ENCODE measurements at places on chromosomes 3 and 15.

DNA sequence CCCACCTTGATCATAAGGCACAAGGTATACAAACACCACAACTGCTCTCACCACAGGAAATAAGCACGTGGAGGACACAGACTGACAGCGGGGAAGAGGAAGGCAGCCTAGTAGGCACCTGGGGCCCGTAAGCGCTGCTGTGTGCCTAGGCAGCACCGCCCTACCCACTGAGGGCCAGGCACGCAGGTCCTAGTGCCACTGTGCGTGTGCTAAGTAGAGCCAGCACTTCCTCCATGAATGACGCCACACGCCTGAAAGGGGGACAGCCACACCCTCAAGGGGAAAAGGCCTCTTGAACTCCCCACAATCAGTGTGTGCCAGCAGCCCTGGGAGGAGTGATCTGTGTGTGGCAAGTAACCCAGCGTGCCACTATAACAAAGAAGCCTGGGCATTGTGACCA is 73.0 kb downstream of the ATP1B3 start:
- peak overlapping the region; percentile 47 for H3K27ac ChIP-seq
- no peaks in the 10 kb centered on the region for H3K27me3 ChIP-seq
- no peaks in the 10 kb centered on the region for H3K36me3 ChIP-seq

DNA sequence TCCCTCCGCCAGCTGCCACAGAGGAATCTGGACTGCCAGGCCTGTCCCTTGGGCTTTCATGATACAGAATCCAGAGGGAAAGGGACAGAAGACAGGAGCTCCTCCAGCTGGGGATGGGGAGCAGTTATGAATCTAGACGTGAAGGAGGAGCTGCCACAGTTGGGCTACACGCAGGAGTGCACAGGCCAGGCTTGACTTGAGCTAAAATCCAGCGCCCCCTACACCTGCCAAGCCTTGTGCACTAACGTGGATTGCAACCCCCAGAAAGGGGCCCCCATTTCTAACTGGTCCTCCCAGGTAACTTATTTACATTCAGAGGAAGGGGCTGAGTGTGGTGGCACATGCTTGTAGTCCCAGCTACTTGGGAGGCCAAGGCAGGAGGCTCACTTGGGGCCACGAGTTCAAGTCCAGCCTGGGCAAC is 14.3 kb downstream of the KLHL6 start:
- H3K4me3 ChIP-seq: no peak overlapping the region
- DNase-seq: no peak
- H3K36me3 ChIP-seq: no peaks in the 10 kb centered on the region
- peaks cover 10% of the 10 kb centered on the region for H3K27me3 ChIP-seq

DNA sequence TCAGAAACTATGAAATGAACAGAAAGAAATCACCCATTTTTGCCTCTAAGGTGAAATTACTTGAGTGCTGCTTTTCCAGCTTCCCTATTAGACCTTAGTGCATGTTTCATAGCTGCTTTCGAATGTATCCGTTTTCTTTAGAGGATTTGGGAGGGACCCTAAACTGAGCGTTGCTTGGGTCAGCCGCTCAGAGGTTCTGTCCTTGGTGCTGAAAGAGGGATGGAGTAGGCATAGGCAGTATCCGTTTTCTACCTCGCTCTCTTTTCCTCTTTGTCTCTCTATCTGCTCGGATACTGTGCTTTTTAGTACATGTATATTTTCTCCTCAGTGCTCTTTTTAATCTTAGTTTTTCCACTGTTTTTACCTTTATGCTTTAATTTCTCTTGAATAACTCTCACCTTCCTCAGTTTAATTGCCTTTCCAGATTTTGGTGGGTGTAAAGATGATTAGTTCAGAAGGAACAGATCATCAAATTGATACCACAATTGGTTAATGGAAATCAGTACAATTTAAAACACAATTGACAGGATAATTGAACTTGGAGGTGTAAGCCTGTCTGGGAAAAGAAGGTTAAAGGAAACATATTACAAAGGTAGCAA is at the start of gene DRD3:
TSS of gene DRD3 (minus strand) at position 283 of the 599 bp plus-strand sequence. CDS start 7,060 bp downstream, outside the sequence.
- no peak for DNase-seq
- no peak within 1 kb of the TSS for H3K4me3 ChIP-seq
- no peaks in the 10 kb centered on the region for H3K4me1 ChIP-seq
- no peaks in the 10 kb centered on the region for H3K27me3 ChIP-seq
- no peak within 1 kb of the TSS for H3K27ac ChIP-seq

DNA sequence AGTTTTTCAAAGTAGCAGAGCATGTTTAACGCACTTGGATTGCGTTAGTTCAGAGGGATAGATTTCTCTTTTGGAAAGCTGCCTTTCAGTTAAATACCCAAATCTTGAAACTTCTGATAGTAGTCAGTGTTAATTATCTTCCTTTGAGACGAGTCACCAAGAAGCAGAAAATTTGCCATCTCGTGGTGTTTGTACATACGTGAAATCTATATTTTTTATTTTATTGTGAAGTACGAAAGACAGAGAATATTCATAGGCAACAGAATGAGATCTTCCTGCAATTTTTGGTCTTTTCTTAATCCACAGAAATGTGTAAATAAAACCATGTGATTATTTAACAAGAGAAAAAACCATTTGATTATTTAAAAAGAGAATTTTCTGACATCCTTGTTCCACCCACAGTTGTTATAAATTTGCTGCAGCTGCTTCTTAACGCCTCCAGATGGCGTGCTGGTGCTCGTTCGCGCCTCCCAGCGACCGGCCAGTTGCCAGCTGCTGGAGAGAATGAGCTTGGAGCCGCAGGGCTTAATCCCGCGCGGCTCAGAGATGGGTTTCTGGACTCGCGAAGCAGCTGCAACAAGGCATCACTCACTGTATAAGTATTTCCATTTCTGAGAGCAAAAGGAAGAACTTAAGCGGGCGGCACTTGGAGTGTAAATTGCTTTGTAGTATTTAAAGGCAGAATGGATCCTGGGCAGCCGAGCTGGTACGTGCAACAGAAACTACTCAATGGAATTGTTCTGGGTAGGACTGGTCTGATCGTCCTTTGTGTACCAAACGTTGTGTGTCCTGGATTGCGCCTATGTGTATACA is 10.5 kb upstream of the SLITRK3 start:
- H3K27me3 ChIP-seq: no peaks in the 10 kb centered on the region
- no peaks in the 10 kb centered on the region for H3K36me3 ChIP-seq
- no peak overlapping the region for H3K4me3 ChIP-seq
- peaks cover 16% of the 10 kb centered on the region for H3K4me1 ChIP-seq
- DNase-seq: peak; percentile 64

DNA sequence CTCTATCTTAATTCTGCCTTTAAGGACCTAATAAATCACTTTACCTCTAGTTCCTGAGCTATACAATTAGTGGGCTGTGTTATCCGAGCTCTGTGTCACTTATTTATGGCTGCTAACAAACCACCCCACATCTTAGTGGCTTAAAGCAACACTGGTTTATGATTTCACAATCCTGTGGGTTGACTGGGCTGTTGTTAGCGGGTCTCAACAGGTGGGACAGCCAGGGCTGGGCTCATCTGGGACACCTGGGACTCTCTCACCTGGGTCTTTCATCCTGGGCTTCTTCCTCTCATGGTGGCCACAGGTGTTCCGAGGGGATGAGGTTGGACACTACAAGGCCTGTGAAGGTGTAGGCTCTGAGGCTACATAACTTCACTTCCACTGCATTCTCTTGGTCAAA is 35.8 kb upstream of the CHST2 start:
- no peak overlapping the region for H3K4me3 ChIP-seq
- peaks cover 2% of the 10 kb centered on the region for H3K27me3 ChIP-seq
- no peak overlapping the region for H3K27ac ChIP-seq
- no peaks in the 10 kb centered on the region for H3K4me1 ChIP-seq

DNA sequence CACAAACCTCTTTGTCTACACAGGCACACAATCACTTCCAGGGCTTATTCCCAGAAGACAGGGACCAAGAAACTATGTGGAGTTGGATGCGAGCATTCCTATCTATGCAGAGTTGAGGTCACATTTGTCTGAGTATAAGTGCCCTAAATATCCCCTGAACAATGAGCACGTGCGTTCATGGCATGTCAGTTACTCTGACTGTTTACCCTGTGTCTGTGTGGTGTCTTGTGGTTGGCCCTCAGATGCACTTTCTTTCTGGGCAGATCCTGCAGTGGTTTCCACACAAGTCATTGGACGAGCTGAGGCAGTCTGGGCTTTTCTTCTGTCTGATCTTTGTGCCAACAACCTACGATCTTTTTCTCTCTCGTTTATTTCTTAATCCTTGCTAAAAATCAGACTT is 134.5 kb downstream of the FBN1 start:
- no peak overlapping the region for H3K27ac ChIP-seq
- H3K27me3 ChIP-seq: no peaks in the 10 kb centered on the region
- H3K4me1 ChIP-seq: peaks cover 11% of the 10 kb centered on the region
- H3K36me3 ChIP-seq: no peaks in the 10 kb centered on the region
- H3K4me3 ChIP-seq: no peak overlapping the region

- H3K27me3 ChIP-seq: no peaks in the 10 kb centered on the region
- peaks cover 32% of the 10 kb centered on the region for H3K4me1 ChIP-seq
- H3K4me3 ChIP-seq: no peak overlapping the region
- DNase-seq: peak; percentile 85
Observed at GRCh38 chr15:64536244-64536836, 76.0 kb downstream of the ZNF609 start.

GRCh38 chr3:197949778-197950676 is at the start of gene RPL35A:
Gene RPL35A (plus strand): TSS chr3:197950190. CDS start chr3:197950968, 778 bp downstream.
- peaks cover 51% of the 10 kb centered on the region for H3K4me1 ChIP-seq
- no peaks in the 10 kb centered on the region for H3K27me3 ChIP-seq
- peak; percentile 93 for DNase-seq
- H3K4me3 ChIP-seq: peak within 1 kb of the TSS; percentile 90

GRCh38 chr3:16490062-16490619 is 23.4 kb downstream of the RFTN1 start:
- H3K4me3 ChIP-seq: no peak overlapping the region
- no peaks in the 10 kb centered on the region for H3K4me1 ChIP-seq
- peaks cover 50% of the 10 kb centered on the region for H3K27me3 ChIP-seq
- no peaks in the 10 kb centered on the region for H3K36me3 ChIP-seq

- H3K36me3 ChIP-seq: no peaks in the 10 kb centered on the region
- no peak for DNase-seq
- no peak overlapping the region for H3K27ac ChIP-seq
Observed at GRCh38 chr15:93164409-93164808, 75.4 kb upstream of the RGMA start.
